ENCODE measurements at places on chromosomes 12 and 14.

DNA sequence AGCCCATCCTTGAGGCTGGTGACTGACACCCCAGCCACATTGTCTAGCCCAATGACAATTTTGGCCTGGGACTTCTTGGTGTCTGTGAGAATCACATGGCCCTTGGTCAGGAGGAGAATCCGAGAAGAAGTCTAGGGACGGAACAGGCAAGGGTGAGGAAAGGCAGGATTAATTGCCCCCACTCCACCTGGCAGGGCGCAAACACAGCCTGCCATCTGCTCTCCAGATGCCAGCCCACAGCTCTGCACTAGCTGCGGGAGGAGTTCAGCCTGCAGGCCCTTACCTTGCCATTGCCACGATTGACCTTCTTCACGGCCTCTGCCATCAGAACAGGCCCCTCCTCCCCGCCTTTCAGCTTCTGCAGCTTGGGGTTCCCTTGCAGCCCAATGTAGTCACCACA is 13.1 kb upstream of the TAC3 start:
- no peak for DNase-seq

DNA sequence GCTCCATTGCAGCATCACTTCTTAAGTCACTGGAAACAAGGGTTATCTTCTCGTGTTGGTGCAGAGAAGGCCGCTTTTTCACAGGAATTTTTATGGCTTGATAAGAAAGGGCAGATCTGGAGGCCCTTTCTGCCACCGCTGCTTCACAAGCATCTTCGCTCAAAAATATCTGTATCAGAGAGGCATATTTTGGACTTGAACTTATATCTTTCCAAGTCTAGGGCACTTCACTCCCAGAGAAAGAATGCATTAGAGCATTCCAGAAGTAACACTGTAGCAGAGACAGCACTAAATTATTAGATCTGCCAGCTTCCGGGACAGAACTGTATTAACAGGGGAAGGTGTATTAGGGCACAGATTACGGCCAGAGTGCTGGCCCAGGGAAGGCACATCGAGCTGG is 151.7 kb upstream of the AMIGO2 start:
- DNase-seq, result no peak

GRCh38 chr14:23047034-23047634 is 5.1 kb downstream of the PSMB11 start:
- DNase-seq, result no peak

DNA sequence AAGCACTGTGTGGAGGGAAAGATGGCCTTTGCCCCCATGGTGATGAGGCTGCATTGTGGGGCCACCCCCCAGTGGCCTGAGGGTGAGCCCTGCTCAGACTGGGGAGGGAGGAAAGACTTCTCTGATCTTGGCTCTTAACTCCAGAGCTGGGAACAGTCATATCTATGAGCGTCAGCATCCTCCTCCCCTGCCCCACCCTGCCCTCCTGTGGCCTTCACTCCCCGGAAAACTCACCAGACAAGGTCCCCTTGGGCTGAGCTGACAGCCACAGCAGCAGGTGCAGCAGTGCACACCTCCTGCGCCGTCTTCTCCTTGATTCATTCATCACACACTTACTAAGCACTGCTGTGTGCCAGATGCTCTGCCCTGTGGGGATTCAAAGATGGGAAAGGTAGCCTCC is 98.8 kb downstream of the B4GALNT3 start:
- DNase-seq, result no peak

DNA sequence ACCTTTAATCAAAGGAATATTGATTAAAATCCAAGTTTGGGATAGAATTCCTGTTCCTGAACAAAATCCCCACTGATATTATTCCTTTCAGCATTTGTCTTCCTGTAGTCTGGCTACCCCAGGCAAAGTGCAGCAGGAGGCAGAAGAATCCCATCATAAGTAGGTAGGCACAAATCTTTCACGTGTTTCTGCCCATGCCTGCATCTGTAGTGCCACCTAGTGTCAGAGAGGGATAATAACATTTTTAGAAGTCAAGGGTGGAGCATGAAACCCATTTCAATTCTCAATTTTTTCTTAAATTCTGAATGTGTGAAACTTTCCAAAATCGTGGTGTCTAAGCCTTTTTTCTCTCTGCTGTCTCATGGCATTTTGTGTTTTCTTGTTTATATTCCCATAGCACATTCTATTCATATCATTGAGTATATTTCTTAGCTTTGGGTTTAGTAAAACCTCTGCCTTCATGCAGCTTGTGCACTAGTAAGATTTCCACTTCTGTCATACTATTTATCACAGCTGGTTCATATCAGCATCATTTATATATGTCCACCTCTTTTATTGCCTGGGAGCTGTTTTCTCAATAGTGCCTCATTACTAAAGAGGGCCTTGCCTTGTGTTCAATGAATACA is 47.8 kb upstream of the RERG start:
- no peak for DNase-seq

DNA sequence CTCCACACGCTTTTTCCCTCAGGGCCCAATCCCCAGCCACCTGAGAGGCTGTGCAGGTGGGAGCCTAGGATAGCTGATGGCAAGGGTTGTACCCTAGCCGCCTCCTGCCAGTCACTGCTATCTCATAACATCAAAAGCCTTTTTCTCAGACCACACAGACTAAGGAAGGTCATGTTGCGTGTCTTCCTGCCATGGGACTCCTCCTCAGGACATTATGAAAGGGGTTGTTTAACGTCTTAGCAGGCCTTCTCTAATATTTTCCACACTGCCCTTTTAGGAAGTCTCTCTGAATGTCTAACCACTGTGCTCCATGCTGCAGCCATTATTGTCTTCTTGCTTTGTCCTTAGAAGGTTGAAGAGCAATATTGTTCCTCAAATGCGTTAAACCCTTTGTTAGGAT is 7.6 kb upstream of the SMUG1 start:
- DNase-seq, result no peak

DNA sequence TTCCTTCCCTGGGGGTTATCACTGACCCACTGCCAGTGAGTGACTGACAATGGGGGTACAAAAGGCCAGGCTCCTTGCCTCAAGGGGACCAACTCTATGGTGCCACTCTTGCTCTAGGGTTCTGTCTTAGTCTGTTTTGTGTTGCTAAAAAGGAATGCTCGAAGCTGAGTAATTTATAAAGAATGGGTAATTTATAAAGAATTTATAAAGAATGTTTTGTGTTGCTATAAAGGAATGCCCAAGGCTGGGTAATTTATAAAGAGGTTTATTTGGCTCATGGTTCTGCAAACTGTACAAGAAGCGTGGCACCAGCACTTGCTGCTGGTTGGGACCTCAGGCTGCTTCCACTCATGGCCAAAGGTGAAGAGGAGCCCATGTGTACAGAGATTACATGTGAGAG is 15.8 kb upstream of the RASSF8 start:
- DNase-seq, result no peak

- DNase-seq, result no peak
Measured at GRCh38 chr14:74555476-74556050, 56.5 kb downstream of the LTBP2 start.

DNA sequence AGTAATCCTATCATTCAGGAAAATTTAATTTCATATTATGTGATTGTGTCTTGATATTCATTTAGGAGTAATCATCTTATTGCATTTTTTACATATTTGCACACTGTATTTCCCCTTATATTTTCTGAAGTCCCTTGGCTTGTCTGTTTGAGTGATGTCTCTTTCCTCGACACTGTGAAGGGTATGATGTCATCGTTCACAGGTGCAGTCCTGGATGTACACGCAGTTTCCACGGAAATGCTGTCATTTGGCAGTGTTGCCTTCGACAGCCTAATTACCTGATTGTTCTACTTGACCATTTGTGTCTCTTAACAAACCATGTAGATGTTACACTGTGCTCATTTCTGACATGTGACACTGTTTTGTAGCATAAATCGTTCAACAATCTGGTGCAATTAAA is 1277.0 kb downstream of the TMEM121 start:
- no peak for DNase-seq

GRCh38 chr12:48331399-48331798 is 19.3 kb downstream of the ZNF641 start:
- DNase-seq, result no peak

- no peak for DNase-seq
Measured at GRCh38 chr12:1692226-1692625, 1.4 kb downstream of the ADIPOR2 start.

DNA sequence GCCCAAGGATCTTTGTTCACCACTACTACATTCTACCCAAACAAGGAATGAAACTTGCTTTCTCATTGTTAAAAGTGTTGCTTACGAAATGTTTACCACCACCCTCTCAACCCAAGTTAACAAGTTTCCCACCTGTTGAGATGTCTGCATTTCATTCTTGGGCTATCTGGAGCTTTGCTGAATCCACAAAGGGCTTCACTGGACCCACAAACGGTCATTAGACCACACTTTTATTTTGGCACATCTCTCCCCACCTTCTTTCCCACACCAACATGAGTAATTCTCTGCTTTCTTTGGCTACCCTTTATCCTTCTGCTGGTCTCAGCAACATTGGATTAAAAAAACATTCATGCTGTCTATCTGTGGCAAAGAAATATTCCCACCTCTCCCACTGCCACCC is 78.0 kb downstream of the TMEM260 start:
- DNase-seq, result no peak

- no peak for DNase-seq
Measured at GRCh38 chr12:99111600-99111999, 466.5 kb downstream of the APAF1 start.

DNA sequence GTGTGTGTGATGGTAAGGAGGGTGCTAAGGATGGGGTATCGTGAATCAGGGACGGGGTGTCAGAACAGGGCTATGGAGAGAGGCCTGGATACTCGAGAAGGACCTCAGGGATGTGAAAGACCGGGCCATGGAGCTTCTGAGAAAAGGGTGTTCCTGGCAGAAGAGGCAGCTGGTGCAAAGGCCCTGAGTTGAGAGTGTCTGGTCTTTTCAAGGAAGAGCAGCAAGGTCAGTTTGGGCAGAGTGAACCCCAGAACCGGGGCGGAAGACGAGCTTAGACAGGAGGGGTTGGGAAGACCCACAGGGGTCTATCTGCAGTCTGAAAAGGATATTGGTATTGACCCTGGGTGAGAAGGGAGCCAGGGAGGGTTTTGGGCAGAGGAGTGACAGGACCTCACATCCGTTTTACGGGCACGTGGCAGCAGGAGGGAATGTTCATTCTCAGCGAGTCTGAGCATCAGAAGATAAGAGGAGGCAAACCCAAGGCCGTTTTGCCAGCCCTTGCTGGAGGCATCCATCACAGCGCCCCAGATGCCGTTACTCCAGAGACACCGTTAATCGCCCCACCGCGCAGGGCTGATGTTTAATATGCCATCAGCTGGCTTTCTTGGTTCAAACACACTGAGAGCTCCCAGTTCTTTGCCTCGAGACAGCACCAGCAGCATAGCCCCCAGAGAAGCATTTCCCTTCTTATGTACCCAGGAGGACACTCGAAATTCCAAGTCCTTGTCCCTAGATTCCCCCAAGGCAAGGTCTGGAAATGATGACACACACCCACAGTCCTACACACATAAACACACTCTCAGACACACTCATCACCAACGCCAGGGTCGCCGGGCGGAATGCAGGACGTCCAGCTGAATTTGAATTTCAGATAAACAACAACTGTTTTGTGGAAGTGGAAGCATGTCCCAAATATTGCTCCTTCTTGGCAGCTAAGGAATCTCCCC is 41.4 kb upstream of the EML1 start:
- no peak for DNase-seq

GRCh38 chr14:92922883-92923743 is at the start of gene CHGA:
Gene CHGA, plus strand, starts transcription at chr14:92923150. Its CDS starts 210 bp downstream, at chr14:92923360.
- no peak for DNase-seq

DNA sequence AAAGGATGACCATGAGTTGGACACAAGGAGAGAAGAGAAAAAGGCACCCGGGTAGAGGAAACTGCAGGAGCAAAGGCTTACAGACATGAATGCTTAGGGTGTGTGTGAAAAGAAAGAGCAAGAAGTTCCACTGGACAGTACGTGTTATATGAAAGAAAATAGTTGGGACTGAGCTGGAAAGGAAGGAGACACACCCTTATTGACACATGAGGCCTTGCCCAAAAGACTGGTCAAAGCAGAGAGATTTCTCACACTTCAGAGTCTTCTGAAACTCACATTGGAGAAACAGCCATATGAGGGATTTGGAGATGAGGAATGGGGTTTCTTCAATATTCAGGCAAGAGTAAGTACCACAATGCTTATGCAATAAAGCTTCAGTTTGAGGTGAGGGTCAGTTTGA is 56.0 kb downstream of the TTC9 start:
- DNase-seq, result no peak

GRCh38 chr14:100567877-100568163 is 19.4 kb downstream of the BEGAIN start:
- DNase-seq, result no peak

GRCh38 chr14:32230181-32230580 is 27.1 kb upstream of the RNU6-8 start:
- DNase-seq, result no peak

- DNase-seq, result no peak
Measured at GRCh38 chr12:25553098-25553497, at the start of gene LMNTD1. Gene LMNTD1, minus strand, starts transcription at chr12:25553283. Its CDS starts 324 bp downstream, at chr12:25552959.

GRCh38 chr14:20719777-20720176 is 25.9 kb upstream of the EDDM3A start:
- no peak for DNase-seq

GRCh38 chr12:99135376-99135775 is 490.3 kb downstream of the APAF1 start:
- DNase-seq, result no peak

DNA sequence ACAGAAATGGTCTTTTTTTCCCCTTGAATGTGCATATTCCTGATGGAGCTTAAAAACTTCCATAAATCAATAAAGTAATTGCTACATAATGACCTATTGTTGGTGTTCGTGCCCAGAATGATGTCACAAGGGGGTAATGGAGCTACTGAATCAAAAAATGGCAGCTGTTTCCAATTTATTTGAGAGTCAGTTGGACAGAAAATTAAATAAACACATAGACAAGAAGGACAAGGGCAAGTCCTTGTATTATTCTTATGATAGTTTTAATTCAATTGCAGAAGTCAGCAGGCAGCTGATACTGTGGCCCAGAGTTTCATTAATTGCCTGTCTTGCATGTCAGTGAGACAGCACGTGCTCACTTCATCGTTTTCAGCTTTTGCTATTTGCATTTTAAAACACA is 473.5 kb downstream of the ETNK1 start:
- DNase-seq, result no peak

GRCh38 chr14:22409006-22409405 is 180.0 kb downstream of the DAD1 start:
- no peak for DNase-seq

GRCh38 chr12:53223389-53224060 is 8.5 kb downstream of the RARG start:
- no peak for DNase-seq

- no peak for DNase-seq
Measured at GRCh38 chr14:96145116-96145864, 59.3 kb upstream of the BDKRB2 start.

DNA sequence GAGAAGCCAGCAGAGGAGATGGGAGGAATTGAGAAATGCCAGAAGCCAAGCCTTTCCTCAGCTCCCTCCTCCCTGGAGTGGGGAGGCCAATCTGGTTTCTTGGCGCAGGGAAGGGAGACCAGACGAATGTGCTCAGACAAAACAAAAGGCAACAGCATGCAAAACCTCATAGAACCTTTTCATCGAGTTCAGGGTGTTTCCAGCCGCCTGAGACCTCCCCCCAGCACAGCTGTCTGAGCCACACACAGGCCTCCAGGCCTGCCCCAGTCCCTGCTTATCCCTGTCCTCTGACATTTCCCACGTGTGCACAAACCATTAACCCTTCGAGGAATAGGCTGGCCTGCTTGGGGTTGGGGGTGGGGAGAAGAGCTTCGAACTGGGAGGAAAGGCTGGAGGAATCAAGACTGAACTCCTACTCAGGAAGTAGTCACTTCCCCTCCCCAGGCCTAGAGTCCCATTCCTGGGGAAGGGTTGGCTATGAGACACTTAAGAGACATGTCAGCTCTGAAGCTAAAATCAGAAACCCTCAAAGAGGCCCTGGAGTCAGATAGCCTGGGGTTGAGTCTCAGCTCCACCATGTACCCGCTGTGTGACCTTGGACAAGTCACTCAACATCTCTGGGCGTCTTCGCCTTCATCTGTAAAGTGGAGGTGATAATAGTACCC is 10.7 kb downstream of the TBX3 start:
- no peak for DNase-seq

Measured in anterior cingulate cortex (tissue), 58 donors.